Iris pigment epithelial cell (primary cell): ENCODE measurements at places on chromosomes 2 and 18.
A peak's percentile ranks its signal among the peaks of the same experiment; 100 is the strongest.

GRCh38 chr2:212811921-212812320, 273.3 kb upstream of the ERBB4 start:
- DNase-seq = peak; percentile 11

GRCh38 chr18:78939734-78940494, 39.7 kb upstream of the SALL3 start:
- DNase-seq = no peak

- DNase-seq = no peak
Observed at GRCh38 chr2:215271446-215271845, 40.4 kb upstream of the ATIC start.

- no peak for DNase-seq
Observed at GRCh38 chr2:74290466-74291217, 52.6 kb downstream of the SLC4A5 start.

DNA sequence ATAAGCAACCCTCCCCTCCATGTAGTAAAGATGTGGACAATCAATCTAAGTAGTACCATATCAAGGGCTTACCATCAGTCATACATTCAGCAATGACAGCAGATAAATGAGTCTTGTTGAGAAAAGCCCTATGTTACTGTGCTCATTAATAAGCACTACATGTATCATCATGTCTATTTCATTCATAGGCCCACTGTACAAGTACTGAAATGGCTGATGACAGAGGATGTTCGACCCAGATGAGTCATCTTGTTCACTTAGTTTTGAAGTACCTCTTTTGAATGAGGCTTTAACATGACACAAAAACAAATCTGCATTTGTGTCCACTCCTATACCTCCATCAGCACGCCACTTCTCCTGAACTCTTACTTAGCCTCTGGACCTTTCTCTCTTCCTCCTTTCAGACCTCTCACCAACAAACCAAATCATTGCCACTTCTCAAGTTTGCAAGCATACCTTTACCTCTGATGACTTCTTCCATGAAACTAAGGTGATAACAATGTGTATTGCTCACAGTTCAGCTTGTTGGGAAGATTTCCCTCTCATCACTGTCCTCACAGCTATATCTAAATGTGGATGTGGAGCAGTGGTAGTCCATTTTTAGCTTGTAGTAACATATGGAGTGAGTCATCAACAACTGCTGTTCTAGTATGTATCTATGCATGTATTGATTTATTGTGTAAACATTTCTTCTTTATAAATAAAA, 921.0 kb upstream of the SLC39A10 start:
- no peak for DNase-seq

- DNase-seq = no peak
Observed at GRCh38 chr18:41768467-41768866, 186.6 kb upstream of the PIK3C3 start.

DNA sequence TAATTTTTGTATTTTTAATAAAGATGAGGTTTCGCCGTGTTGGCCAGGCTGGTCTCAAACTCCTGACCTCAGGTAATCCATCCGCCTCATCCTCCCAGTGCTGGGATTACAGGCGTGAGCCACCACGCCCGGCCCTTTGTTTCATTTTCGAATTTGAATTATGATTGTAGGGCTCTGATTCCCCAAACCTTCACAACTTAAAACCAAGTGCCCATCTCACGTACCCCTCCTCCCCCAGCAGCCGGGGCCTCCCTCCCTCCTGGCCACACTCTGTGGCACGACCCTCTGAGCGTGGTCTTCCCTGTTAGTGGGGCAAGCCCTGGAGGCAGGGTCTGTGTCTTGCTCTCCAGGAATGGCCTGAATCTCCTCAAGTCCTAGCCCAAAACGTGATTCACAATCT, 166.5 kb downstream of the ASB1 start:
- no peak for DNase-seq

DNA sequence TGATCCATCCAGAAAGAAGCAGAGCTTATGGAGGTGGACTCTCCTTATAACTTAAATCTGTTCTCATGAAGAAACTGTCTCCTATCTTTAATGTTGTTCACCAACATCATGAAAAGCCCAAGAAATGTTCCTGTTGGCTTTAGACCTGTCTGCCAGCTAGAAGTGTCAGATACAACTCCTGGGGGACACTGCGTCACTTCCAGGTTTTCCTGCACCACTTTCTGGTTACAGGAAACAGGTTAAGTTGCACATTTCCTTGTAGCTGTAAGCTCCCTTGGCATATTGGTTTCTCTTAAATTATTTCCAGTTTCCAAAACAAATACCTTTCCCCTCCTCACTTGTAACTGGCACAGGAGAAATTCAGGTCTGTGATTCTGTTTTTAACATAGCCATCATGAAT, 2.9 kb downstream of the CEP68 start:
- DNase-seq = no peak

- no peak for DNase-seq
Observed at GRCh38 chr2:38551171-38551570, 51.6 kb downstream of the HNRNPLL start.

DNA sequence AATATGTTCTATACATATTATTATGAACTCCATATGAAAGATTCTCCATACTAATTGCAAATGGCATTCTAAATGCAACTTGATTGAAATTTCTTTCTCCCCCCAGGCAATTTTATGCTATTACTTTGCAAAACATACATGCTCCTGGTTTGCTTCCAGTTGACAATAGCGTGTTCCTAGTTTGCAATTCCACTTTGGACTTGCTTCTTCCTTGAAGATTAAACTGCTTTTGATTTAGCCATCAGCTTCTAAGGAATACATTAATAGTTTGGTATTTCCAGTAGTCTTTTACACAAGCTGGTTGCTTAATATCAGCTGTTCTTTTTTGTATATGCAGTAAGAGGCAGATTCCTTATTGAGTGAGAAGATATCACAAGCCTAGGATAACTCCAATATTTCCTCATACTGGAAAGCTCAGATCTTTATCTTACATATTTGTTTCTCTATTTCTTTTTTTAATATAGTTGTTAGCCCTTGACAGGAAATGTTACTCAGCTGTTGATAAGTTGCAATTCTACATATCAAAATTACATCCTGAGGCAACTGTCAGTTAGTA, 1941.7 kb upstream of the LRRTM1 start:
- no peak for DNase-seq

GRCh38 chr2:30757749-30758148, 49.5 kb downstream of the CAPN13 start:
- DNase-seq = no peak

- DNase-seq = no peak
Observed at GRCh38 chr2:227308784-227309183, 16.3 kb upstream of the MFF start.

DNA sequence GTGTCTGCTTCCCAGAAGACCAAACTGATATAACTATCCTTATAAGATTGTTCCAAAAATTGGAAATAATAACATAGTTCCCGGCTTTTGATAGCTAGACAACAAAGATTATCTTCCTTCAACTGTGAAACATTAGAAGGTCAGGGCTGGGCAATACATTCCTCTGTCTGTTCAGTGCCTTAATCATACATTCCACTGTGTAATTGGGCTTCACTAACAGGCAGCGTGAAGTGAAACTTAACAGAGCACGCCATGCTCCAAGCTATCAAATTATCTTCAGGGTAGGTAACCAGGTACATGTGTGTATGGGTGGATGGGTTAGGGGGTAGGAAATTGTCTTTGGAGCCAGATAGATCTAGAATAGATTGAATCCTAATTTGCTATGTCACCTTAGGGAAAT, 23.5 kb upstream of the ARL5A start:
- DNase-seq = peak; percentile 37

GRCh38 chr2:81195017-81195773, 890.6 kb upstream of the LRRTM1 start:
- DNase-seq = no peak

- DNase-seq = peak; percentile 33
Observed at GRCh38 chr2:115165529-115166109, 723.2 kb downstream of the DPP10 start.

- no peak for DNase-seq
Observed at GRCh38 chr18:14924226-14924625, 176.3 kb downstream of the ANKRD30B start.

DNA sequence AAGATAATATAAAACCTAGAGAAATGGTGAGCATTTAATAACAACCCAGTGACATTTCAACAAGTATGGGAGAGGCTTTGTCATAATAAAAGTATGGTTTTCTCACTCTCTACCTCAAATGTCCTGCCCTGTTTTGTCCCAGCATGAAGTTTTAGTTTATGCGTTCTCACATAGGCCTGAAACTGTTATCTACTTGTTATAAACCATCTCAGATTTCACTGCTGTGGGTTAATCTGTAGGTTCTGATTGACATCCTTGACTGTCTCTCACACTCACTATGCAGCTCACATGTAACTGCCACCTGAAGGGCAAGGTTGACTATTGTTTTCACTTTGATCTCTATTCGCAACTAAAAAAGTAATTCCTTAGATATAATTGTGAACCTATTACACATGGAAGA, 44.9 kb downstream of the ZEB2 start:
- DNase-seq = no peak

DNA sequence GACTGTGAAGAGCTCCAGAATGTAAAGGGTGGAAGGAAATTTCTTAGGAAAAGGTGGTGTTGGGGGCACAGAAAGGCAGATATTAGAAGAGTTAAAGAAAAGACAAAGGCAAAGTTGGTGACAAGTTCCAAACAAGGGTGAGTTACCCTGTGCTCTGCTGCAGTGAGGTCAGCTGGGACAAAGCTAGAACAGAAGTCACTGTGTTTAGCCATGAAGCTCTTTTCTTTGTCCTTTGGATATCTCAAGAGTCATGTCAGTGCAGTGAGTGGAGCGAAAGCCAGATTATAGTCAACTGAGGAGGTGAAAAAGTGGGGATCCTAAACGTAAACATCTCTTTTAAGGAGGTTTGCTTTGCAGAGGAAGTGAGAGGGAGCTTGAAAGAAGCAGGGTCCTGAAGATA, 187.8 kb upstream of the ALPP start:
- no peak for DNase-seq

GRCh38 chr2:143844986-143845385, 674.9 kb downstream of the ZEB2 start:
- no peak for DNase-seq

- DNase-seq = no peak
Observed at GRCh38 chr2:102278720-102279390, 32.5 kb upstream of the IL1RL1 start.

DNA sequence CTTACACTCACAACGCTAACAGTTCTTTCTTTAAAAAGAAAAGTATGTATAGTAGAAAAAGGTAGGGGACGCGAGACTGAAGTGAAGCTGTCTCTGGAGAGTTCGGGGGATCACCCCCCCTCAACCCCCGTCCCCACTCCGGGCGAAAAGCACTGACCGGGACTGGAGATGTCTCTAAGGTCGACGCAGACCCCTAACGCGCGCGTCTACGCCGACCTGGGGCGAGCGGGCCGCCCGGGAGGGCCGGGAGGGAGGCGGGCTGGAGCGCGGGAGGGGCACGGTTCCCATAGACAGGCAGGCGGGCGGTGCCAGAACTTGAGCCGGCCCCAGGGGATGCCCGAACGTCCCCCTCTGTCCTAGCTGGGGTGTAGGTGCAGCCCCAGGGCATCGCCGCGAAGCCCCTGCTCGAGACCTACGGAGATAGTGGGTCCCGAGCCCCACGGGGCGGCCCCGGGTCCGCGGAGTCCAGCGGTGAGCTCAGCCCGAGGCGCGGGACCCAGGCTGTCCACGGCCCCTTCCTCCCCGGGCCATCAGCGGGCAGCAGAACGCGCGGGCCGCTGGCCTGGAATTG, 82.2 kb downstream of the CHRNA1 start:
- peak; percentile 31 for DNase-seq
